ENCODE measurements at places on chromosomes 11 and 22.

- DNase-seq = no peak
Measured at GRCh38 chr11:78533399-78533798, 41.3 kb downstream of the NARS2 start.

DNA sequence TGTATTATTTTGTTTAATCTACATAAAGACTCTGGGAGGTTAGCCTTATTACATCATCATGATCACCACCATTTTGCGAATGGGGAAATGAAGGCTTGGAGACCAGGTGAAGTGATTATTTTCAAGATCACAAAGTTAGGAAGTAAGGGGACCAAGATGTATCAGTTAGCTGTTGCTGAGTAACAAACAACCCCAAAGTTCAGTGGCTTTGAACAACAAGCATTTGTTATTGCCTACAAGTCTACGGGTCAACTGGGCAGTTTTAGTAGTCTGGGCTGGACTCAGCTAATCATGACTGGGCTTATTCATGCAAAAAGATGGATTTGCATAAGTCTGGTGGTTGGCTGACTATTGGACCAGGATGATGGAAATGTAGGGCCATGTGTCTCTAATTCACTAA, 389.2 kb downstream of the MIAT start:
- no peak for DNase-seq

DNA sequence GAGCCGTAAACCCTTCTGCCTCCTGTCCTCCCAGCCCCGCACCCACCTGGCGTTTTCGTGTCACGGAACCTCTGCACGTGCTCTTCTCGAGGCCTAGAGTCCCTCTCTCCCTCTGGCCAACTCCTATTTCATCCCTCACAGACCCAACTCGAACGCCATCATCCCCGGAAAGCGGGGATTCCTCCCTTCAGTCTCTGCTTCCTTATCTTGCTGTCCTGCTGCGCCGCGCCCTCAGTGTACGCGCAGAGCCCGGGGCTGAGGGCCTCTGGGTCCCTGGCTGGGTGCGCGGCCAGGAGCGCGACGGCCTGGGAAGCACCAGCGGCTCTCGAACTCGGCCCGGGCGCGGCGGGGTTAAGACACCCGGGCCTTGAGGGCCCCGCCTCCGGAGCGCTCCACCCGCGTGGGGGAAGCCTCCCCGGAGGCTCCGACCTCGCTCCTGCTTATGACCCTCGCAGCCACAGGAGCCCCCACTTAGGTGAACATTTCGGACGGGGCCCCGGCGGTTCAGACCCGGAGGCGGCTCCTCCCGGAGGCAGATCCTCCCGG, 398 bp upstream of the ATG16L2 start:
- DNase-seq = peak; percentile 83

DNA sequence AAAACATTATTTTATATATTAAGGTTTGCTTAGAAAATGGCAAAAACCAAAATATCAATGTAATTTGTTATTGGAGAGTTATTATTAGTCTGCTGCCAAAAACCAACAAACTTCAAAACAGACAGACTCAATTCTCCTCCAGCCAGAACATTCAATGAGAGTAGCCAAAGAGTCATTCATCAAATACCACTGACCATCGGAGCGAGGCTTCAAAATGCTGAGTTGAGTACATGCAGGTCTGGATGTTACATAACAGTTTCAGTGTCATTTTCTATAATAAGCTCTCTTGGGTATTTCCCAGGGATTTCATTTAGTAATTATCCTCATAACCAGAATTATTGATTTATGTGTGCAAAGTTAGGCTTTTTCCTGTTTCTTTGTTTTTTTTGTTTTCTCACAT, 42.6 kb downstream of the CHST1 start:
- DNase-seq = no peak

DNA sequence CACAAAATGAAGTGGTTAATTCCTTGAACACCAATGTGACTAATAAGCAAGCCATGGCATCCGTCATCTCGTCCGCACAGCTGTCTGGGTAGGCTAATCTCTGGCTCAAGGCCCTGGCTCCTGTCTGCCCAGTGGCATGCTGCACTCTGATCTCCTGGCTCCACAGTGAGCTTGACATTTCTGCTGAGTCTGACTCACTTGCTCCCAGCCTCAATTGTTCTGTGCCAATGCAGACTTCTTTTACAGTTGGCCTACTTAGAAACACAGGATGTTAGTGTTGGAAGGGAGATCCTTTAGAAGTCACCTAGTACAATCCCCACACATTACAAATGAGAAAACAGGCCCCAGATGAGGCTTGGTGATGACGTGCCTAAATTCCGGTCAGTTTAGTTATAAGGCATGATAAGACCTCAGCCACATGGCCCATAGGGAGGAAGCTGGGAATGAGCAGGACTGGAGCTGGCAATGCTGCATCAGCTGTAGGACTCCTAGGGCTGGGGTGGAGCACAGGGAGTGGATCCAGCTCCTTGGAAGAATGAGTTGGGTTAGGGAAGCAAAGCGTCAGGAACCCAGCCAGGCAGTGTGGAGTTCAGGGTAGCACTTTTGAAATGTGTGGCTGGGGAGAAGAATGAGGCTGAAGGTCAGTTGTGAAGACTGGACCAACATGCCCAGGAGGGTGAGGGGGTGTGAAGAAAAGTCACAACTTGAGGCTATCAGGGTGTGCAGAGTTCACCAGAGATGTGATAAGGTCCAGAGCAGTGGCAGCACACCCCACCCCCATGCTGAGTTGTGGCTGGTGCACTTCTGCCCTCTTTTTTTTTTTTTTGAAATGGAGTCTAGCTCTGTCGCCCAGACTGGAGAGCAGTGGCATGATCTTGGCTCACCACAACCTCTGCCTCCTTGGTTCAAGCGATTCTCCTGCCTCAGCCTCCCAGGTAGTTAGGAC, 70.2 kb upstream of the EED start:
- DNase-seq = no peak

- no peak for DNase-seq
Measured at GRCh38 chr22:28899199-28899853, 16.0 kb downstream of the ZNRF3 start.

GRCh38 chr11:18773104-18773503, 18.5 kb downstream of the PTPN5 start:
- no peak for DNase-seq

- DNase-seq = no peak
Measured at GRCh38 chr11:115892016-115892415, 387.8 kb upstream of the CADM1 start.

GRCh38 chr11:102914238-102915043, 39.7 kb upstream of the MMP12 start:
- no peak for DNase-seq

GRCh38 chr11:31477528-31478222, 31.7 kb downstream of the IMMP1L start:
- no peak for DNase-seq

DNA sequence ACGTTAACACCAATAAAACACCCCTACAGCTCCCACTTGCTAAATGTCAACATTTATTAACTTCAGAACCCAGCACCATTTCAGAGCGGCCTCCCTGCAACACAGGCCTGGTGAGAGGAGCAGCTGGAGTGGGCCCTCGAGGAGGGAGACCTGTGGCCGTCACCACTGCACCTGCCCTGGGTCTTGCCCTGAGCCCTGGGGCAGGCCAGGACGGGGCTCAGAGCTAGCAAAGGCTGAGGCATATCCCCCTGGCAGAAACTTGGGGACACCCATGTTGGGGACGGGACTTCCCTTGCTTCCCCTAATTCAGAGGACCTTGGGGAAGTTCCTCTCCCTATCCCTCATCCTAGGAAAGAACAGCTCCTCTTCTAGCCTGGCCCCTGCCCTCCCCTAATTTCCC, 137.3 kb upstream of the THY1 start:
- DNase-seq = no peak

DNA sequence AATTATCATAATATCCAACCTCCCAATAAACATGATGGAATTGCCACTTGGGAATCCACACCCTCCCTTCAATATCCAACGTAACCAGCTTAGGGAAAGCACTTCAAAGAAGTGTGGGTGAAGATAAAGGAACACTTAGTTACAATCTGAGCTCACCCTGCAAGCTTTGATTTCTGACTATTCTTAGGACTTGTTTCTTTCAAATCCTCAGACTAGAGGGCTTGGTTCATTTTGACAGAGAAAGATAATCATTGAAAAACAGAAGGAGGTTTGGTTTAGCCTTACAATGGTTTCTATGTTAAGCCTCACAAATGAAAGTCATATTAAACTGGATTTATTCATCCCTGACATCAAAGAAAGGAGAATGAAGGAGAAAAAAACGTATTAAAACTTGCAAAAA, 57.9 kb upstream of the SYT13 start:
- no peak for DNase-seq

- no peak for DNase-seq
Measured at GRCh38 chr11:126337126-126337473, 18.4 kb upstream of the ST3GAL4 start.

DNA sequence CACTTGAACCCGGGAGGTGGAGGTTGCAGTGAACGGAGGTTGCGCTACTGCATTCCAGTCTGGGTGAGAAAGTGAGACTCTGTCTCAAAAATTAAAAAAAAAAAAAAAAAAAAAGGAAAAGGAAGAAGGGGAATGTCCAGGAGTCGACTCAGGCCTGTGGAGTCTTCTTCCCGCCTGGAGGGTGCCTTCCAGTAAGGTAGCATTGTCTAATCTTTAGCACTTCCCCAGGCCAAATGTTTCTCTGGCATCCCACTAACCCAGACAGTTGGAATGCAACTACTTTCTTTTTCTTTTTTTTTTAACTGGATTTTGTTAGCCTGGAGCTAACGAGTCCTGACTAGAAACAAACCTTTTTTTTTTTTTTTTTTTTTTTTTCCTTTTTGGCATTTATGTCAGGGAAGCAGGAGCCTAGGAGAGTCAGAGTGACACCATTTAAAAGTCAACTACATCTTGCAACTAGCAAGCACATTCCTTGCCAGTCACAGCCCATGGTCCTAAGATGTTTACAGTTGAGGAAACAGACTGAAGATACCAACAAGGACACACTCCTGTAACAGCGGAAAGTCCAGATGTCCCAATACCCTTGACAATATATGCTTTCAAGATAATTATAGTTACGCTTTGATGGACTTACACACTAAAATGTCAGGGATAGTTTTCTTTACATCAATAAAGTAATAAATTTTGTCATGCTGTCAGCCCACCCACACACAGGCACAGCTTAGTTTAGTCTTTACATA, 10.6 kb downstream of the PLET1 start:
- no peak for DNase-seq

DNA sequence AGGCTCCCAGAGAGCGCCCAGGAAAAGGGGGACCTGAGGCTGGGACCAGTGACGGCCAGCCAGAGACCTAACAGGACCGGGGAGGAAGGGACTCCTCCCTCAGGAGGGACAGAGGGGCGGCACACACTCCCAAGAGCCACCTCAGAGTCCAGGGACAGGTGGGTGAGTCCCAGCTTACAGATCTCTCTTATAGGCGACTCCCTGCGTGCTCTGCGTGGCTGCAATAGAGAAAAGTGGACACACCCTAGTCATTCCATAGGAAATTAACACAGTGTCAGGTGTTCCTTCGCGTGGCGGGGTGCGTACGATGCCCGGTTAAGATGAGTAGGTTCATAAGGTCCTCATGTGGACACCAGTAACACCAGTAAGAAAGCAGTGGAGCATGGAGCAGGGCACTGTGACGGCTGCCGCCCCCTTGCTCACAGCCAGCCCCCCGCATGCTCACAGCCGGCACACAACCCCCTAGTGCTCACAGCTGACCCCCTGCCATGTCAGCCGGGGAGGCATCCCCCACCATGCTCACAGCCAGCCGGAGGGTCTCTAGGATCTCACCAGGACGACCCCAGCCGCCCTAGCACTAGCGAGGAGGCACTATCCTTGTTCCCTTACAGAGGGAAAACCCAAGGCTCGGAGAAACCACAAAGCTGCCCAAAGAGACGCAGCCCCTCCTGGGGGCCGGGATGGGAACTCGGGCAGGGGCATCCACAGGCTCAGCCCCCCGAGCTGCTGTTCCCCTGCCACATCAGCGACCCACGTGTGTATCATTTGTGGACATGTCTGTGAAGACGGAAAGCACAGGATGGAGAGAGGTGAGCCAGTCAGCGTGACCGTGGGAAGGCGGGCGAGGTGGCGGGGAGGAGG, 426.8 kb downstream of the TBC1D22A start:
- DNase-seq = no peak

DNA sequence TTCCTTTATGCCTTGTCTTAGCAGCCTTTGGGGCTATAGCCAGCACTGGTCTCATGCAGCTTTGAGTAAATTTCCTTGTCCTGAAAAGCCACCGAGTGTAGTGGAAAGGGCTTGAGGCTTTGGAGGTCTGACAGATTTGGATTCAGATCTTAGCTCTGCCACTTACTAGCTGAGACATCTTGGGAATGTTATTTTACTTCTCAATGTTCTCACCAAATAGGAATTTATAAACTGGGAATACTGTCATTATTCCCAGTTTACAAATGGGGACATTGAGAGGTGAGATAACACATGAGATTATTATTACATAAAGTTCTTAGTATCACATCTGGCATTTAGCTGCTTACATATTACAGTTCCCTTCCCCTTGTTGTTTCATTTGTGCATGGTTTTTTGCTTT, 95.5 kb downstream of the COMMD9 start:
- DNase-seq = no peak

- DNase-seq = no peak
Measured at GRCh38 chr11:13859892-13860291, 102.6 kb upstream of the SPON1 start.

GRCh38 chr11:13118650-13119049, 109.5 kb downstream of the RASSF10 start:
- no peak for DNase-seq

GRCh38 chr11:114094516-114094915, 35.0 kb downstream of the ZBTB16 start:
- no peak for DNase-seq

DNA sequence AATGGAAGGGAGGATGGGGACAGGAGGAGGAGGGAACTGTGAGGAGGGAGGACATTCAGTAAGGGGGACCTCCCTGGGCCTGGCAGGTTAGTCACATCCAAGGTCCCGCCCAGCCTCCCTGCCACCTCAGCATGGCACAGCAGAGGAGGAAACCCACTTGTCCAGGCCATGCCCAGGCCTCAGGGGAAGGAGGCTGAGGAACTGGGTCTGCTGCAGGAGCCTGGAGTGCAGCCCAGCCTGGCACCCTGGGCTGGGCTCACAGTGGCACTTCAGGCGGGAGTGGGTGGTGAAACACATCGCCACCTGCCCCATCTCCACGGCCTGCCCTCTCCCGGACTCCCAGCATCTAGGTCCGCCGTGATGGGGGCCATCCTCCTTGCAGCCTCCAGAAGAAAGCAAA, 17.2 kb upstream of the KLHL35 start:
- no peak for DNase-seq

DNA sequence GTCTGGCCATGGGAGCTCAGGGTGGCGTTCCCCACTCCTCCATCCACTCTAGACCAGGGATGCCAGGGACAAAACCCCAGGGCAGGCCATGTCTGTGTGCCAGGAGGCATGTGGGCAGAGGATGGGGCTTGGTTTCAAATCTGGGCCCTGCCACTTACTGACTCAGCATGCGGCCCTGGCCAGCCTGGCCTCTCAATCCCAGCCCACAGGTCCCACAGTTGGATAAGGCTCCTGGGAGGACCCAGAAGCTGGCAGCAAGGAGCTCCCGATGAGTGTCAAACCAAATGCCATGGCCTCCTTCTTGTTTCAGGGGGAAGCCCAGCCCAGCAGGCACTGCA, 1290.4 kb downstream of the BRD1 start:
- DNase-seq = no peak
